Right atrium auricular region (tissue), 2 donors: ENCODE measurements at places on chromosomes 5 and 9. TPM values are rescaled to one million over a fixed set of nuclear protein-coding genes. Genes with fewer than 3 reads are reported as not detected.

DNA sequence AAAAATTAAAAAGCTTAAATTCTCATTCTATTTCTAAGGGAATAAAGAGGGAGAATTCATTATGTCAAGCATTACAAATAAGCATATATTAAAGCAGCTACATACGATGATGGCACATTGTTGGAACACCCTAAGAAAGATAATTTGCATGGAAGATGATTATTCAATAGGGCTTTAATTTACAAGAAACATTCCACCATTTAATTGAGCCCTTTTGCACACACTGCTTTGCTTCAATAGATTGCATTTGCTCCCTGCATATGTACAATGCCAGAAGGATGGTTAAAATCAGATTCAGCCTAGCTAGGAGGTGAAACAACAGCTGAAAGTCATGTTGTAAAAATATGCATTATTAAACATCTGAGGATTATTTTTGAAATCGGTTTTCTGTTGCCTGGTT lies 21.8 kb downstream of the KIAA1958 start:
- no peak for DNase-seq
- peaks cover 7% of the 10 kb centered on the region for H3K4me1 ChIP-seq
- no peaks in the 10 kb centered on the region for H3K27me3 ChIP-seq
- no peak overlapping the region for H3K4me3 ChIP-seq
- H3K27ac ChIP-seq = no peak overlapping the region
- H3K36me3 ChIP-seq = no peaks in the 10 kb centered on the region

Gene MYOZ3
- 2.0 TPM for total RNA-seq

DNA sequence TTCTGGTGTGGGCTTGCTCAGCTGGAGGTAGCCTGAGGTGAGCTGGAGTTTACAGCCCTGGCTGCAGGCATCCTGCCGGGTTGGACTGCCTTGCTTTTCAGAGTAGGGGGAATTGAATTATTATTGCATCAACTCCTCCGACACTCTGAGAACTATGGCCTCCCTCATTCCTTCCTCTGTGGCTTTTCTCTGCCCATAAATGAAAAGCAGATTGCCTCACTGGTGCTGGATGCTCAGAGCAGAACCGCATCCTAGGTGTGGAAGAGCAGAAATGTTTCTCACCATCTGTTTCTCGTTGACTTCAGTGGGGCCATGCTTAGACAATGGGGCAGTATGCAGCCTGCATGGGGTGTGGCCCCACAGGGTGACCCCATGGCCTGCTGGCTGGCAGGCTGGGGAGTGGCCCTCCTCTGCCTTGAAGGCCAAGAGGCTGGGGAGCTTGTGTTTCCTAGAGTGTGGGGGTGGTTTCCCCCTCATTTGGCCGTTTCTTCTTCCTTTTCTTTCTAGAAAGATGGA lies 27.3 kb upstream of the TGFBI start:
- no peak overlapping the region for H3K4me3 ChIP-seq
- no peak overlapping the region for H3K27ac ChIP-seq
- no peaks in the 10 kb centered on the region for H3K27me3 ChIP-seq
- no peaks in the 10 kb centered on the region for H3K4me1 ChIP-seq

DNA sequence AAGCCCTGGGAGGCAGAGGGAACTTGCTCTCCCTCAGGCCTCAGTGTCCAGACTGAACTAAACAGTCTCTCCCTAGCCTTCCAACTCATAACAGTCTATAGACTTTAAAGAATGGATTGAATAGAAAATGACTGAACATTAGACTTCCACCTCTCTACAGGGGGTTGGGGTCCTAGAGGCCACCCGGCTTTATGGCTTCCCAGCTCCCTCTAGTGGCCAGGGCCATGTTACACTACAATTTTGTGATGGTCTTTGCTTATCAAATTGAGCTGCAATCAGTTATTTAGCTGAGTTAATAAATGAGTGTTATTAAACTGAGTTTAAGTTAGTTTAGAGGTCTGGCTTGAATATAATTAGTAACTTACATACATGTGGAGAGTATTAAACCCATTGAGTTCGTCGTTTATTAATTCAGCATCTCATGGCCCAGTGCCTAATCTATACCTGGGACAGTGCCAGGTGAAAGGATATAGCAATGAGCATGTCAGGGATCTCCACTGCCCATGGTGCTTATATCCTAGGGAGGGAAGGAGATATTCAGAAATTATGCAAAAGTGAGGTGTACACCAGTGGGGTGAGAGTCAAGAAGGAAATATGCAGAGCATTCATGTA lies 105.2 kb downstream of the SH3TC2 start:
- H3K4me1 ChIP-seq = no peaks in the 10 kb centered on the region
- DNase-seq = no peak
- H3K27me3 ChIP-seq = no peaks in the 10 kb centered on the region
- no peaks in the 10 kb centered on the region for H3K36me3 ChIP-seq
- H3K4me3 ChIP-seq = no peak overlapping the region

- H3K4me1 ChIP-seq = no peaks in the 10 kb centered on the region
- H3K27me3 ChIP-seq = no peaks in the 10 kb centered on the region
- H3K27ac ChIP-seq = no peak overlapping the region
Measured at GRCh38 chr9:36499174-36499890, 73.4 kb upstream of the MELK start.
